ENCODE measurements at places on chromosomes 6 and 20. TPM values are rescaled to one million over a fixed set of nuclear protein-coding genes. Genes with fewer than 3 reads are reported as not detected.

The FOXS1 gene
- total RNA-seq = not detected

The SCGN gene
- total RNA-seq = not detected

The PPP1R3G gene
- not detected for total RNA-seq

The TBC1D32 gene
- 12.7 TPM for total RNA-seq

Data from activated CD8-positive, alpha-beta memory T cell treated with anti-CD3 and anti-CD28 coated beads, Interleukin-2, amount 10 ng/mL, durations not matched to agents 7 days and 5 days (primary cell).